ENCODE measurements at places on chromosomes 5 and 9. TPM values are rescaled to one million over a fixed set of nuclear protein-coding genes. Genes with fewer than 3 reads are reported as not detected.

DNA sequence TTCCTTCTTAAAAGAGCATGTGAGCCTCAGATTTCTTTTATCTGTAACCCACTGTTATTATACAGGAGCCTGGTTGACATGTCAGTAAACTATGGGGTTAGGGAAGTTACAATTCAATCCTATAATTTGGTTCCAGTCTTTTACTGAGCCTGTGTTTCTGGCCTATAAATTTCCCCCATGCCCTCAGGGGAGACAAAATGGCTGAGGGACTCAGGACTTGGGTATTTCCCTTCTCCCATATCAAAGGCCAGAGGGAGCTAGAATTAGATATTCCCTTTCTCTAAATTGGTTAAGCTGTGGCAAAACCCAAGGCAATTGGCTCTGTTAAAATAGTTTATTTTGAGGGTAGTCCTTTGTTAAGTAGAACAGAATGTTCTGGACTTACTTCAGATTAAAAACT is 823.2 kb downstream of the TLE1 start:
- H3K4me3 ChIP-seq, result no peak overlapping the region
- no peak for DNase-seq
- no peak overlapping the region for H3K27ac ChIP-seq
- H3K36me3 ChIP-seq, result no peaks in the 10 kb centered on the region

Gene ST6GALNAC4
- 31.7 TPM for total RNA-seq

DNA sequence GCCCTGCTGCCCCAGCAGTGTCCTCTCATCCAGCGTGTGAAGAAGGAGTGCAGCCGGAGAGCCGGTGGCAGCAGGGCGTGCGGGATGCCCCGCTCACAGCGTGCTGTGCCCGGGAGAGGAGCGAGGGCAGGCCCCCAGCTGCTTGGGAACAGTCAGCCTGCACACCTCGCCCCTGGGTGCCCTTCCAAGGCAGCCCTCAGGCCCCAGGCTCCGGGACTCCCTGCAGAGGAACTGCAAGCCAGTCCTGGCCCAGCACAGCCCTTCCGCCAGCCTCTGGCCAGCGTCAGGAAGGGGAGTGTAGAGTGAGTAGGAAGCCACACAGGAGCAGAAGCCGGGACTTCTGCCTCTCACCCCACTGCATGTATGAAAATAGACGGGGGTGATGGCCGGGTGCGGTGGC is 43.5 kb downstream of the ADAMTS2 start:
- H3K27ac ChIP-seq, result no peak overlapping the region
- peaks cover 15% of the 10 kb centered on the region for H3K4me1 ChIP-seq
- H3K4me3 ChIP-seq, result no peak overlapping the region
- H3K36me3 ChIP-seq, result no peaks in the 10 kb centered on the region
- DNase-seq, result no peak

- DNase-seq, result no peak
- no peak overlapping the region for H3K4me3 ChIP-seq
- no peaks in the 10 kb centered on the region for H3K36me3 ChIP-seq
- no peak overlapping the region for H3K27ac ChIP-seq
These were observed 1248.9 kb upstream of the ACO1 start for GRCh38 chr9:31135567-31135966.

Gene PAPPA
- 1.8 TPM for total RNA-seq

DNA sequence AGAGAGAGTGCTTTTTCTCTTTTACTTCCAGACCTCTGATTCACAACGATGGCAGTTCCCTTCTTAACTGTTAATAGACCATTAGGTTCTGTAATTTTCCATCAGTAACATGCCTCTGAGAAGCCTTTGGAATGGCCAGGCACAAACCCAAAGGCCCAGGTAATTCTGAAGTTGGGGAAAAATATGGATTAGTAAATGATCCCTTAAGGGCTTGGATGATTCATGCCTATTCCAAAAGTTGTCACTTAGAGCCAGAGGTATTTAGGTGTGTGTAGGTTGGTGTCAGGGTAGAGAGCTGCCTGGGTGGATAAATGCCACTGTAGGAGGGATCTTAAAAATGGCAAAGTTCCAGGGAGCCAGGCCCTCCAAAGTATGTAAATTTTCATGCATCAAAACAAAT is 228.8 kb downstream of the PLK2 start:
- H3K36me3 ChIP-seq, result no peaks in the 10 kb centered on the region
- H3K4me1 ChIP-seq, result no peaks in the 10 kb centered on the region
- no peaks in the 10 kb centered on the region for H3K27me3 ChIP-seq
- no peak overlapping the region for H3K27ac ChIP-seq

DNA sequence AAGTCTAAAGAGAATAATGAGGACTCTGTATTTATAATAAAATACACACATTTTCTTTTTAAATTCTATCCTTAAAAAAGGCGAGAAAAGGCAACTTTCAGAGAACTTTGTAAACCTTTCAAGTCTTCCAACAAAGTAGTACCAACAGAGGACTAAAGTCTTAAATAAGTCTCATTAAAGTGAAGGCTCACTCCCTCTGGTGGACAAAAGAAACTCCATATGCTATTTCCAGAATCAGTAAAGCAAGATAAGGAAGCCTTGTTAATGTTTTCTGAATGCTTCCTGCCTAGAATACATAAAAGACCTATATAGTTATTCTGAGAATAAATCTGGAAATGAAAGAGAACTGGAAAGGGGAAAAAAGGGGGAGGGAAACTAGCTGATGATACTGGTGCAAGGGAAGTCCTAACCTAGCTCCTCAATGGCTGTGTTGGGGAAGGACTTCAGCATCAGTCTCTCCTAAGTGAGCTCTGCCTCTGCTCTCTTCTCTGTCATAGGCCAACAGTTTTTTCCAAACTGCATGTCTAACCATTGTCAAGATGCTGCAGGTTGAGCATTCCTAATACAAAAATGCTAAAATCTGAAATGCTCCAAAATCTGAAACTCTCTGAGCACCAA is 7.2 kb downstream of the HMGCS1 start:
- DNase-seq, result no peak
- no peak overlapping the region for H3K27ac ChIP-seq
- no peaks in the 10 kb centered on the region for H3K36me3 ChIP-seq
- no peak overlapping the region for H3K4me3 ChIP-seq
- H3K27me3 ChIP-seq, result no peaks in the 10 kb centered on the region

- no peaks in the 10 kb centered on the region for H3K4me1 ChIP-seq
- no peak overlapping the region for H3K27ac ChIP-seq
- H3K36me3 ChIP-seq, result no peaks in the 10 kb centered on the region
- H3K27me3 ChIP-seq, result no peaks in the 10 kb centered on the region
These were observed 2.4 kb upstream of the OMD start for GRCh38 chr9:92426501-92427145.

Gene TAF11L4
- total RNA-seq, result not detected

- H3K27me3 ChIP-seq, result no peaks in the 10 kb centered on the region
- no peak overlapping the region for H3K4me3 ChIP-seq
- H3K27ac ChIP-seq, result no peak overlapping the region
- no peaks in the 10 kb centered on the region for H3K36me3 ChIP-seq
- DNase-seq, result no peak
These were observed 1.8 kb upstream of the RNF44 start for GRCh38 chr5:176538989-176539384.

- no peak overlapping the region for H3K4me3 ChIP-seq
- no peaks in the 10 kb centered on the region for H3K27me3 ChIP-seq
- no peaks in the 10 kb centered on the region for H3K4me1 ChIP-seq
- DNase-seq, result no peak
- H3K36me3 ChIP-seq, result no peaks in the 10 kb centered on the region
- H3K27ac ChIP-seq, result no peak overlapping the region
These were observed 21.6 kb upstream of the CLPTM1L start for GRCh38 chr5:1366514-1366913.

DNA sequence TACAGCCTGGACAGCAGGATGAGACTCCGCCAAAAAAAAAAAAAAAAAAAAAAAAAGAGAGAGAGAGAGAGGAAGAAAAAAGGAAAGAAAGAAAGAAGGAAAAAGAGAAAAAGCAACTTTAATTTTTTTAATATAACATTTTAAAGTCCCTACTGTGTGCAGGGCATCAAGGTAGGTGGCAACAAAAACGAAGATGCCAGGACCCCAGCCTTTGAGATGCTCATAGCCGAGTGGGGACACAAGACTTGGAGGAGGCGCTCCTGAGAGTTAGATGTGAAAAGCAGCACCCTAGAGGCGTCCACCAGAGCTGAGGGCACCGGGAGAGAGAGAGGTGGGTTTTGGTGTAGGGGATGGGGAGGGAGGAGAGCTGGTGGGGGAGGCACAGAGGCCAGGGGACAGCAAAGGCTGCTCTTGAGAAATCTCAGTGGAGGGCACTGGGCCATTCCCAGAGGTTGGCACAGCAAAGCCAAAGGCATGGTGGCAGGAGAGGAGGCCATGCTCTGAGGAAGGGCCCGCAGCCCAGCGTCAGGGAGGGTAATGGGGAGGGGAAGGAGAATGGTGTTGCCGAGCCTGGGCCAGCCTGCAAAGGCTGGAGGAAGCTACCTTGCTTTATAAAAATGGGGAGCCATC is 135.6 kb downstream of the C9orf50 start:
- H3K4me3 ChIP-seq, result no peak overlapping the region
- no peak for DNase-seq
- H3K27me3 ChIP-seq, result no peaks in the 10 kb centered on the region
- H3K27ac ChIP-seq, result peak overlapping the region; percentile 99

GRCh38 chr5:74626386-74627222 is 13.9 kb downstream of the ENC1 start:
- no peaks in the 10 kb centered on the region for H3K36me3 ChIP-seq
- DNase-seq, result no peak
- H3K27me3 ChIP-seq, result no peaks in the 10 kb centered on the region
- no peak overlapping the region for H3K27ac ChIP-seq
- H3K4me3 ChIP-seq, result no peak overlapping the region
- peaks cover 7% of the 10 kb centered on the region for H3K4me1 ChIP-seq

DNA sequence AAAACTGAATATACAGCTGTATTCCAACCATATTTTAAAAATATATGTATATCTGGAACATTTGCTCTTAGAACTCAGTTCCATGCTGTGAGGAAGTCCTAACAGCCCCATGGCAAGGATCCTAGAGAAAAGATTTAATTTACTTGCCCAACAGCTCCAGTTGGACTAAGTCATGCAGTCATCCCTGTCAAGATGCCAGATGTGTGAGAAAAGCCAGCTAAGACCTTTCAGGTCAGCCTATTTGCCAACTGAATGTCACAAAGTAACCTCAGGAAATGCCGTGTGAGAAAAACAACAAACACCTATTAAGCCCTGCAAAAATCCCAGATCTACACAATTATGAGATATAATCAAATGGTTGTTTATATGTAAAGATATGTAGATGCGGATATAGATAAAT is 416.3 kb downstream of the NR2F1-AS1 start:
- no peaks in the 10 kb centered on the region for H3K4me1 ChIP-seq
- no peaks in the 10 kb centered on the region for H3K27me3 ChIP-seq
- no peak for DNase-seq
- H3K27ac ChIP-seq, result no peak overlapping the region
- no peaks in the 10 kb centered on the region for H3K36me3 ChIP-seq

GRCh38 chr5:115209279-115209678 is 39.6 kb upstream of the TRIM36 start:
- DNase-seq, result no peak
- no peaks in the 10 kb centered on the region for H3K36me3 ChIP-seq
- H3K27me3 ChIP-seq, result no peaks in the 10 kb centered on the region
- H3K4me3 ChIP-seq, result no peak overlapping the region

DNA sequence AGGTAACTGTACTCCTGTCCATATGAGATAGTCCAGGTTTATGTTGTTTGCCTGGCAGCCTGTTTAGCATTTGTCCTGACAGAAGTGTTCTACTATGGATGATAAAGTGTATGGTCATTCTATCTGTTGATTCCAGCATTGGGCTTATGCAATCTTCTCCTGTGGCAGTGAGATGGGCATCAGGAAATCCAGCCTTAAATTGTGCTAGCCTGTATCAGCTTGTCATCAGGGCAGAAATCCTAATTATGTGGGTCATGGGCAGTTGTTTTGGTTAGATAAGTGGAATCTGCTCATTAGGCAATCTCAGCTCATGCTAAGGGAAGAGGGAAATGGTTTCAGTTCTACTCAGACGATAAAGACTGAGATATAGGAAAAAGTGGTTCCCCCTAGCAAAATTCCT is 247.4 kb upstream of the CHD1 start:
- no peaks in the 10 kb centered on the region for H3K4me1 ChIP-seq
- H3K27ac ChIP-seq, result no peak overlapping the region
- H3K27me3 ChIP-seq, result no peaks in the 10 kb centered on the region
- H3K36me3 ChIP-seq, result no peaks in the 10 kb centered on the region
- no peak overlapping the region for H3K4me3 ChIP-seq
- no peak for DNase-seq

Gene CER1
- not detected for total RNA-seq

Gene COL23A1
- 5.7 TPM for total RNA-seq

- no peaks in the 10 kb centered on the region for H3K27me3 ChIP-seq
- no peaks in the 10 kb centered on the region for H3K36me3 ChIP-seq
- no peak overlapping the region for H3K27ac ChIP-seq
- DNase-seq, result no peak
- no peaks in the 10 kb centered on the region for H3K4me1 ChIP-seq
- no peak overlapping the region for H3K4me3 ChIP-seq
These were observed 1029.6 kb downstream of the CDH12 start for GRCh38 chr5:21823588-21823987.

DNA sequence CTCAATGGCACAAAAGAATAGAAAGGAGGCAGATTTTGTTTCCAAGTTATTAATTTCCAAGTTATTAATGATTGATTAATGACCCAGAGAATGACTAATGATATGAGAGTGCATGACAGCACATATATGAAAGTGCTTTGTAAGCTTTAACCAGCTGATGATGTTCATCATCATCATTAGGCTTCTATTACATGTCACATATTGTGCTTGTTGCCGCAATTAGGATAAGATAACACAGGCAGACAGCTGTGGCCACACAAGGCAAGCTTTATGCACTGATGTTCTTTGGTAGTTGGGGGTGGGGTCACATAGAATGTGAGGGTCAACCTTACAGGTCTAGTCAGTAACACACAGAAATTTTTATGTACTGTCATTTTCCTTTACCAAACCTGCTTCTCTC is 219.7 kb downstream of the TRPM3 start:
- H3K27me3 ChIP-seq, result no peaks in the 10 kb centered on the region
- DNase-seq, result no peak
- H3K36me3 ChIP-seq, result no peaks in the 10 kb centered on the region
- no peak overlapping the region for H3K4me3 ChIP-seq
- no peak overlapping the region for H3K27ac ChIP-seq
- no peaks in the 10 kb centered on the region for H3K4me1 ChIP-seq

All from right atrium auricular region (tissue), 2 donors.